B cell (primary cell): ENCODE measurements at places on chromosomes 13 and 19.
A peak's percentile ranks its signal among the peaks of the same experiment; 100 is the strongest.

DNA sequence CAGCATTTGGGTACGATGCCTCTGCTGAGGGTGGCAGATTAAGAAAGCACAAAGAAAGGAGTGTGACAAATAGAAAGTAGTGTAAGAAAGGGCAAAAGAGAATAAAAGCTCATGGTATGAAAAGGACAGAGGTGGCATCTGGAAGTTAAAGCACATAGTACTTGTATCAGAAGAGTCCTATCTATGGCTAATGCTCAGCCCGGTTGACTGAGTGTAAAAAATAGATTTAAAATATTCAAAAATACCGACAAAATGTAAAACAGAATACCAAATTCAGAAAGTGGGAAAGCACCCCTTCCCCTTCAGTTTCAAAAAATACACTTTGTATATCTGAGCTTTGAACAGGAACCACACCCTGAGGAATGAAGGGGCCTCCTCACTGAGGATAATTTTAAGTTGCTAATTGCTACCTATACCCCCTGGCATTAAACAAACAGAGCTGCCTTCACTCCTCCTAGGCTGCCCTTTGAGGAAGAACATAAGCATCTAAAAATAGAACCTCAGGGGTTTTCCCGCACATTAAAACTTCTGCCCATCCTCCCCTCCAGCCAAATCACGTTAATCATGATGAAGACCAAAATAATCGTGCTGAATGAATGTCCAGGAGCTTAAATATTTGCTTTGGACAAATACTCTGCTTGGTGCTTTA lies 43.3 kb downstream of the DLEU7 start:
- peak; percentile 80 for DNase-seq

DNA sequence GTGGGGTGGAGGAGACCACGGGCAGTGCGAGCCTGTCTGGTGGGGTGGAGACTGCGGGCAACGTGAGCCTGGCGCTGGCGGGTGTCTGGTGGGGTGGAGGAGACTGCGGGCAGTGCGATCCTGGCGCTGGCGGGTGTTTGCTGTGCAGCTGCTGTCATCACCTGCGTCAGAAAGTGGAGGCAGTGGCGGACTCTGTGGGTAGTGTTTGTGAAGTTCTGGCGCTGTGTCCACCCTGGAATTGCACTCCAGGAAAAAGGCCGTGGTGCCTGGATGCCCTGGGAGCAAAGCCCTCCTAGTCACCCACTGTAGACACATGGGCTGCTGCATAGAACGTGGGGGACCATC lies 6.2 kb downstream of the TEX29 start:
- no peak for DNase-seq

- peak; percentile 59 for DNase-seq
These were observed 57.9 kb downstream of the ELF1 start for GRCh38 chr13:40961214-40961613.

- DNase-seq, result no peak
These were observed 62.4 kb downstream of the MBD3L2B start for GRCh38 chr19:6958791-6959190.

GRCh38 chr13:24192057-24192810 lies 31.7 kb downstream of the SPATA13 start:
- no peak for DNase-seq

DNA sequence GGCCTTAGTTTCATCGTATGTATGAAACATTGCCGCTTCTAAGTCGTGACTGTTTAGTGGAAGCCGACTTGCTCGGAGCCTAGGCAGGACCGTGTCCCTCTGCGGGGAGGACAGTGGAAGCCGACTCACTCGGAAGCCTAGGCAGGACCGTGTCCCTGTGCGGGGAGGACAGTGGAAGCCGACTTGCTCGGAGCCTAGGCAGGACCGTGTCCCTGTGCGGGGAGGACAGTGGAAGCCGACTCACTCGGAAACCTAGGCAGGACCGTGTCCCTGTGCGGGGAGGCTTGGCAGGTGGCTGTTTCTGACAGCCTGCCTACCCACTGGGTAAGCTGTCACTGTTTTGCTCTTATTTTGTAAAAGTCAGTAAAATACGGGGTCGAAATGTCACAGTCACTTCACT lies 20.4 kb upstream of the DCUN1D2 start:
- no peak for DNase-seq

DNA sequence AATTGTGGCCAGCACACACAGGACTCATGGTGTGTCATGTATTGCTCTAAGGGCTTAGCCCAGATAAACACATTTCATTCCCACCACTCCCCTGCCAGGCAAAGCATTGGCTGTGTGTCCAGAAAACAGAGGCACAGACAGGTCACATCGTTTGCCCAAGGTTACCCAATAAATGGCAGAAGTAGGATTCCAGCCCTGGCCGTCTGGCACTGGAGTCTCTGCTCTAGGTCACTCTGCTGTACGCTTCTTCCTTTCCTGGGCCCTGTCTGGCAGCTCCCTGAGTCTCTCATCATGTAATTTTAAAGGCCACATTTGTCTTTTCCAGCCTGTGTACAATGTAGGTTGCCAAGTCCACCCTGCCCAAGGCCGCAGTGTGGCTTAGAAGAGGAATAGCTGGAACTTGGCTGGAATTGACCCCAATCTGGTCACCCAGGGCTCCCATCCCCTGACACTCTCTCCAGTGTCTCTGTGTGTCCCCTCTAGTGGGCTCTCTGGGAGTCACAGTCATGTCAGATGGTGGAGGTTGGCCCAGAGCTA lies 264.5 kb upstream of the TSHZ3 start:
- DNase-seq, result no peak

DNA sequence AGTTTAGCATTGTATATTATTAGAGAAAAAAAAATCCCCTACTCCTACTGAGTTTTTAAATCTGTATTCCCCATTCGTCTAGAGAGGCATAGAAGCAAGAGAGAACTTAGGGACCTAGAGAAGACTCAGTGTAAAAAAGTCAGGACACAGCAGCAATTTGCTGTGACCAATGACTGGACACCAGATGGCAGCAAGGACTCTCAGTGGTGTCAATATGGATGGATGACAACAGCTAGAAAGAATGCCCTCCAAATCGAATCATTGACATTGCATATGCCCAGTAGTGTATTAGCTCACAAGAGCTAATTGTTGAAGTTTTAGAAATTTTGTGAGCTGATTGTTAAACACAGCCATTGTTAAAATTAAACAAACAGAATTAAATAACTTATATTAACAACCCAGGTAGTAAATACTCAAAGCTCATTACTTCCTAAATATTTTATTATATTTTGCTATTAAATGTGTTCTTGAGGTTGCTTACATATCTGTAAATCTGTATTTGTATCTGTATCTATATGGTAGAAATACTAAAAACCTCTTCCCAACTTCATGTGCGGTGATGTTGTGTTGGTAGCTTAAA lies 43.9 kb downstream of the SIAH3 start:
- DNase-seq, result peak; percentile 29

DNA sequence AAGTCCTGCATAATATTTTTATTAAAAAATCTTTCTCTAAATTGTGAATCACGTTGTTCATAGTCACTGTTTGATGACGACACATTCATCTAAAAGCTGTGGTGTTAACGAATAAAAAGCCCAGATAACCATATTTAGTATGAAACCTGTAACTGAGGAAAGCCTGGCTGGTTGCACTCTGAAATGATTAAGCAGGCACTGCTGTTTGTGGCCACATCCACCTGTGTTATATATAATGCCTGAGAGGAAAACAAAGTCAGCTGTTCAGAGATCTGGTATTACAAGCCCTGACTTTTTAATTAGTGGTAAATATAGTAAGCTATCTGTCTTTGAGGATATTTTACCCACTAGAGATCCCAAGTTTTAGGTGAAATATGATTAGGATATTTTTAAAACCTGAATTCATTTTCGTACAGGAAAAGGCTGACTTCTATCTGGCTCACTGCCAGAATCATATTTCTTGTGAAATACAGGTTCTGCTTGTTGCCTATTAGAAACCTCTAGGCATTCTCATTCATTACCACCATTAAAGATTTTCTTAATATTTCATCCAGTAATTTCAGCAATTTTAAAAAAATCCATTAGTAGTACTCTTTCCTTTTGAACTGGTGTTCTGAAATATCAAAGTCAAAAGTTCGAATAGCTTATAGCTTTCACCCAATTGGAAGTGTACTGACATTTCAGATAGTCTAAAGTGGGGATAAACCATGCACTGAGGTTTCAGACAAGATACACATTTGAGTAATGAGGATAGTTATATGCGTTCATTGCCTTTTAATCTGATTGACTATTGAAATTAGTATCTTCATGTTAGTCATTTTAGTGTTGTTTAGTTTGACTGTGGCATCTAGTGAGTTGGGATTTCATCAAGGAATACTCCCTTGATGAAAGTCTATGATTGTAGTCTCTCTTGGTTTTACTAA lies 79.7 kb downstream of the LMO7 start:
- no peak for DNase-seq

GRCh38 chr19:934197-934840 lies 8.5 kb downstream of the ARID3A start:
- no peak for DNase-seq
